Activated CD4-positive, alpha-beta T cell treated with anti-CD3 and anti-CD28 coated beads for 4 hours (primary cell): ENCODE measurements at places on chromosomes 6 and 20.

DNA sequence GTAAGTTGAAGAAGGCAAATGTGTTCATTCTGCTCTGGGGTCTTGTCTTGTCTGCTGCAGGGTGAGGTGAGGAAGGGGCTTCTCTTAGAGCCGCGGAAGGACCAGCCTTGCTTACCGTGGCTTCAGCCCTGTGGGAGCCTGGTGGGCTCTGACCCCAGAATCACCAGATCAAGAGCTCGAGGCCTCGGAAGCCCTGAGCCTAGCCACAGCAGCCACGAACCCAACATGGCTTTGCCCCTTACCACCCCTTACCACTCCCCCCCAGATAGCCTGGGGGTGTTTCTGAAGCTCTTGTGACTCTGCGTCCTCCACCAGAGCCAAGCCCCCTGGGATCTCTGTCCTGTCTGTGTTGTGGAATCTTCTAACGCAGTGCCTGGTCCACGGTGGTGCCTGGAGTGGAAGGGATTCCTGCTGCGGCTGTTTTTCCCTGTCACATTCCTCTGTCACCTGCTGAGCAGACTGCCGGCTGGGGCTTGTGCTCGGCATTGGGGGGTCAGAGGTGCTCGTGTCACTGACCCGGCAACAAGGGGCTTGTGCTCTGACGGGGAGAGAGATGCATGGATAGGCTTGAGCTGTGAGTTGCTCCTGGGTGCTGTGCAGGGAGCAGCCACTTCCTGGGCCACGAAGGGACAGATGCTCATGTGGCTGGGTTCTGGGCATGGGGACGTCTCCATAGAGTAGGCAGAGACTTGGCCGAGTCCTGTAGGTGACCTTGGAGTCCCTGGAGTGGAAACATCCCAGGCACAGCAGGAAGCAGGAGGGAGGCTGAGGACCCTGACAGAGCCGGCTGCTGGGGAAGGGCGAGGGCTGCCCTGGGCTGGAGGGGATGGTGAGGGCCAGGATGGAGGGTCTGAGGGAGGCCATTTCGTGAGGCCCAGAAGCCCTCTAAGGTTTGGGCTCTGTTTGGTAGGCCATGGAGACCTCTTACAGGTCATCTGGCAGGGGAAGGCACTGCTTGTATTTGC is 316.0 kb downstream of the QKI start:
- DNase-seq = no peak

DNA sequence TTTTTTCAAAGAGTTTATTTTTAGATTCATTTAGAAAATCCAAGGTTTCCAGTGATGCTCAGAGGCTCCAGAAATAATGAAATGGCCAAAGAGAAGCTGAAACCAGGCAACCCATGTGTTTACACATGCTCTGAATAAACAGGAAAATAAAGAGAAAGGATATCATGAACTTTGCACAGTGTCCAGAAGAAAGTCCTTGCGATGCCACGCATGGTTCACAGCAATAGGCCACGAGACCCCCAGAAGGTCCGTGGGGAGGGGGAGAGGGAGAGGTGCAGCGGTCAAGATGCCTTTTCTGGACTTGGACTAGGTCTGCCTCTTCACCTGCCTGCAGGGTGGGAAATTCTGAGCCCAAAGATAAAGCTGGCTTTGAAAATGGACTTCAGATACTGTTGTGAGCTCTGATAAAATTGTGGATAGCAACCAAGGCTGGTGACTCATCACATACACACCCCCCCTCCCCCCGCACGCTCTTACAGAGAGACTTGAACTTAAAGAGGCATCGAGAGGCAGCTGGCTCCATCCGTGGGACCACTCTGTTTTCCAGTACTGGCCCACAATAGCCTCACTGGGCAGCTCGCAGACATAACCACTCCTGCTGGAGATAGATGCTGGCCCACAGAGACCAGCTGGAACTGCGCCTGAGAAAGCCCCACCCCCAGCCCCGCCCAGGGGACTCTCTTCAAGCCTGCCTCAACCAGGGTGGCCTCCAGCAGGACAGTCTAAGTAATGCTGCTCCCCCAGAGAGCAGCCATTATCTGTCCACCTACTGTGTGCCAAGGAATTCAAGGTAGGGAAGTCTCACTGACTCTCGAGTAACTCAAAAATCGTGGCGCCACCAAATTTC is 21.2 kb upstream of the NFATC2 start:
- DNase-seq = peak; percentile 31

GRCh38 chr20:37220731-37221130 is 40.9 kb downstream of the GHRH start:
- DNase-seq = no peak

DNA sequence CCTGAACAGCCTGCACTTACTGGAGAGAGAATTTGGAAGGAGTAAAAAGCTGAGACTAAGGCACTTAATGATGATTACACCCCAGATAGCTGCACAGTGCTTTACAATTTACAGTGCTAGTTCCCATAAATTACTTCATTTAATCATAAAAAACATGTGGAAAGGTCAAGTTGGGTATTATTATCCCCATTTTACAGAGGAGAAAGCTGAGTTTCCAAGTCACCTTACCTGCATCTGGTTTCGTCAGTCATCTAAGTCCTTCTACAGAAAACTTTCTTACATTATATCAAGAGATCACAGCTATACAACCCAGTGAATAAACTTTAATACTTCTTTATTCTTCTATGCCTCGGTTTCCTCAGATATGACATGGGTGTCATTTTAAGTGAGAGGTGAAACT is 3.3 kb downstream of the PTPRK start:
- no peak for DNase-seq

GRCh38 chr20:44720621-44720996 is 5.4 kb downstream of the CCN5 start:
- DNase-seq = no peak

DNA sequence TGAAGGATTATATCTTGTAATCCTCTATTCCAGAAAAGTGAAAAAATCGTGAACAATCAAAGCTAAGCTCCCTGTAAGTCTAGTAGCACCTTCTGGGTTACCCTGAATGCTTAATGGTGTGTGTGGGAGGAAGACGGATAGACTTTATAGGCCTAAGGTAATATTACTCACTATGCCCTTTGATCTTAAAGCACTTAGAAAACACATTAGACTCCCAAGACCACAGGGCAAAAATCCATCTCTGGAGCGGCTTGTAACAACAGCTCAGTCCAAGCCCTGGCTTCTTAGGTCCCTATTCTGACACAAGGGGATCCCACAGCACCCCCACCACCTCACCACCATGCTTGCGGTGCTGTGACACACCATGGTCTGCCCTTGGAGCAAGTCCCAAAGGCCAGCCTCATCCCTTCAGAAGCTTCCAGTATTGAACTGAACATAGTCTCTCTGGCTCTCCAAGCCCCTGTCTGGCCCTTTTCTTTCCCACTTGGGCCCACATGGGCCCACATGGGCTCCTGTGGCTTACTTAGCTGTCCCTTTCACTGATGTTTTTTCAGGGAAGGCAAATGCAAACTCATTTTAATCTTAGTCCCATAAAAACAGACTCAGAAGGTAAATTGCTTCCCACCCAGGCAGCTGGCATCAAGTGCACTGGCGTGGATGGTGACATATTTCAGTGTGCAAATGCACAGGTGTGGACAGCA is 28.3 kb downstream of the C6orf132 start:
- DNase-seq = no peak

DNA sequence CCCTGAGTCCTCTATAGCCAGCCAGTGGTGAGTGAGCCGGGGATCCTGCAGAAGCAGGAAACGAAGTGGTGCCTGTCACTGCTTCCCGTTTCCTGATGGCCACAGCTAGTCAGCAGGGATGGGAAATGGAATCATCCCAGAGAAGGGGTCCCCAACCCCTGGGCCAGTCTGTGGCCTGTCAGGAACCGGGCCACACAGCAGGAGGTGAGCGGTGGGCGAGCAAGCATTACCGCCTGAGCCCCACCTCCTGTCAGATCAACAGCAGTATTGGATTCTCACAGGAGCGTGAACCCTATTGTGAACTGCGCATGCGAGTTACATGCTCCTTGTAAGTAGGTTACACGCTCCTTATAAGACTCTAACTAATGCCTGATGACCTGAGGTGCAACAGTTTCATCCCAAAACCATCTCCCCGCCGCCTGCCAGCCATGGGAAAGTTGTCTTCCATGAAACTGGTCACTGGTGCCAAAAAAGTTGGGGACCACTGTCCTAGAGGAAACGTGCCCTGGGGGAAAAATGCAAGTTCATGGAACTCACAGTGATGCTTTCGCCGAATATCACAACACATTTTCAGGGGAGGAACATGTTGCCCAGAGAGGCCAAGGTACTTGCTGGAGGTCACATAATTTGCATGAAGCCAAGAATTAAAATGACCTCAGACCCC is 113.8 kb downstream of the JPH2 start:
- no peak for DNase-seq

GRCh38 chr20:44069203-44070011 is 117.6 kb downstream of the JPH2 start:
- DNase-seq = peak; percentile 49

DNA sequence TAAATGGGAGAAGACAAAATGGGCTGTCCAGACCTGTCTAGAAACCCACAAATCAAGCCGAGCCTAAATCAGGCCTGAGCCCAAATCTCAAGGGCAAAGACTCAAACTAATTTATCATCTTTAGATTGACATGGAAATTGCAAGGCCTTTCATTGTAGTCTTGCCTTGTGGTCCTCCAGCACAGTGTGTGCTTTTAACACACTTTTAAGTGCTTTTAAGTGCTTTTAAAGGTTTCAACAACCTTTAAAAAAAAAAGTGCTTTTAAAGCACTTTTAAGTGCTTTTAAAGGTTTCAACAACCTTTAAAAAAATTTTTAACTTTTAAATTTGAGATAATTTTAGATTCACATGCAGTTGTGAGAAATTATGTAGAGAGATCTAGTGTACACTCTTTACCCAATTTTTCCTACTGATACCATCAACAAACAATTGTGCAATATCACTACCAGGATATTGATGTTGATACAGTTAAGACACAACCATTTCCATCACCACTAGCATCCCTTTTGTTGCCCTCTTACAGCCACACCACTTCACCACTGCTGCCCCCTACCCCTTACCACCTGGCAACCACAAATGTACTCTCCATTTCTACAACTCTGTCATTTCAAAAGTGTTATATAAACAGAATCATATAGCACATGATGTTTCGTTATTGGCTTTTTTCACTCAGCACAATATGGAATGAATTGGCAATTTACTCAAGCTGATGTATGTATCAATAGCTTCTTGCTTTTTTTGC is 23.1 kb upstream of the DCBLD1 start:
- no peak for DNase-seq

DNA sequence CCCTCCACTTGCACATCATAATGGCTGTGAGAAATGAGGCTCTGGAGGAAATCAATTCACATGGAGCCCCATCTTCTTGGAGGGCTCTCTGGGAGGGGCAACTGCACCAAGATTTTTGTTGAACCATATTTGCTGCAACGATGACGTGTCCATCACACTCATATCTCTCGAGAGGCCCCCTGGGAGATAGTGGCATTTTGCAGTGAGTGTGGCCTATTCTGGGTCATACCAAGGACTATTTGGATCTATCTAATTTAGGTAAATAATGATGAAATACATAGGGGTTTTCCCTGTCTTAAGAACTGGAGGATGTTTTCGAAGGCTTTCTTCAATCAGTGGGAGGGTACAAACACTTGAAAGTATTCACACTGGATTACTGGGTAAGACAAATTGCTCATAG is 31.6 kb downstream of the CNR1 start:
- no peak for DNase-seq

- DNase-seq = no peak
These were observed 126.3 kb downstream of the HIVEP1 start for GRCh38 chr6:12138381-12138780.

DNA sequence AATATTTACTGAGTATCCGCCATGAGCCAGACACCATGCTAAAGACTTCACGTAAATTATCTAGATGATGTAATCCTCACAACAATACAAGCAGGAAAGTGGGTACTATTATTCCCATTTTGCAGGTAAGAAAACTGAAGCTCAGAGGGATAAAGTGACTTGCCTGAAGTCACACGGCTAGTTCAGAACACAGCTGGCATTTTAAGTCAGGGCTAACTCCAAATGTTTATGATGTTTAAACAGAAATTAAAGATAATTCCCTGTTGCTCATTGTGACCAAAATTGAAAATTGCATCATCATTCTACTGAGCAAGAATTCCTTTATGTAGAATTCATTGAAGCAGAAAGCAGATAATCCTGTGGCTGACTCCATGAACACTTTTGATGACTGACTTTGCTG is 71.3 kb upstream of the STXBP5 start:
- no peak for DNase-seq
